ENCODE measurements at places on chromosomes 7 and 10.

- no peak for DNase-seq
Observed at GRCh38 chr7:116534790-116535189, 10.0 kb downstream of the CAV1 start.

DNA sequence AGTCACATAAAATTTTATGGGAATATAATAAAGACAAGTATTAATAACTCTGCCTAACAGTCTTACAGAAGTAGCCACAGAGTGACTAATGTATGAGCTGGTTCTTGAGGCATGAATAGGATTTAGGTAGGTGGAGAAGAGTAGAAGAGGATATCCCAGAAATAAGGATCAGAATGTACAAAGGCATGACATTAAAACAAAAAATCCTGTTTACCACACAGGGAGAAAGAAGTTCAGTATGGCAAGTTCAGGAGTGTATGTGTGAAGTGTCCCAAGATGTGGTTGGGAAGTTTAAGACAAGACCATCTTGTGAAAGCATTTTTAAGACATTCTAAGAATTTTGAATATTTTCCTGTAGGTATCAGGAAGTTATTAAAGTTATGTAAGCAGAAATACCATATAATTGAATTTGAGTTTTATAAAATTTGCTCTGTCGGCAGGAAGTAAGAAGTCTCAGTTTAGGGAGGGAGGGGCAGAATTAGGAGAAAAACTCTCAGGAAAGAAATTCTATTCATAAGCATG is 64.7 kb upstream of the CAV2 start:
- DNase-seq: no peak

DNA sequence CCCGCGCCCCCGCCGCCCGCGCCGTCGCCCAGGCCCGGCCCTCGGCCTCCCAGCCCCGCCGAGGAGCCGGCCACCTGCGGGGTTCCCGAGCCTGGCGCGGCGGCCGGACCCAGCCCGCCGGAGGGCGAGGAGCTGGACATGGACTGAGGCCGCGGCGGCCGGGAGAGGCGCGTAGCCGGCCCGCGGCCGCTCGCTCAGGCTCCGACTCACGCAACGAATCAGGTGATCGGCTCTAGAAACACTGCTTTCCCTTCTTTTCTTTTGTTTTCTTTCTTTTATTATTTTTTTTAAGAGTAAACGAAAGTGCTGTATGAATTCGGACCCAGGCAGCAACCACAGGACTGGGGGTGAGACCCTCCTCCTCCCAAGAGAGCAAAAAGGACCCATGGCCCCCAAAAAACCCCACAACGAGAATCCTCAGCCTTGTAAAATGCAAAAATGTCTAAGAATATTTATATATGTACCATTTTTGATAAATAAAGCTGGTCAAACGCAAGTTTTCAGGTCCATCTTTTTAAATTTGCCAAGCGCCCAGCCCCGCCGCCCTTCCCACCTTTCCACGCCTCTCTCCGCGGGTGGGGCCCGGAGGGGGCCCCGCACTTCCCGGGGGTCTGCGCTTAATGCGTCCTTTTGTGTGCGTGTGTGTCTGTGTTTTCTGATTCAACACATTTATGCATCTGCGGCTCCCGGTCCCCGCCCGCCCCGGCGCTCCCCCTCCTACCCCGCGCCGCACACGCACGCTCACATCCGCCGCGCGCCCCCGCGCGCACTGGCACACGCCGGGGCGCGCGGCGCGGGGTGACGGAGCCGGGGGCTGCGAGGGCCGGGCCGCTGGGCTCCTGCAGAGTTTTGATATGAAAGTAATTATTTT is 4.4 kb downstream of the UNCX start:
- no peak for DNase-seq

GRCh38 chr10:73413108-73413527 is 740 bp downstream of the ANXA7 start:
- DNase-seq: no peak

DNA sequence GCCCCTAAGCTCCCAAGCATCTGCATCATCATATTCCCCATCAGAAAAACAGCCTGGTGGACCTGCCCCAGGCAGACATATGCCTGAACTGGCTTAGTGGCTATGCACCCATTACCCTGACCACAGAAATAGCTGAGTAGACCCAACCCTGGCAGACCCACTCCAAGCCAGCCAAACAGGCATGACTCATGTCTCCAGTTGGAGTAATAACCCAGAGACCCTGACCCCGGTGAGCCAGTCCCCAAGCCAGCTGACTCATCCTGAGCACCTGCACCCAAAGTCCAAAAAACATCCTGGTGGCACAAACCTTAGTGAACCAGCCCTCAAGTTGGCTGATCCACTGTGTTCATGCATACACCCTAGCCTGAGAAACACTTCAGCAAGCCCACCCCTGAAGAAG is 555.9 kb downstream of the GRID1 start:
- DNase-seq: no peak

GRCh38 chr10:115001506-115002381 is 63.7 kb downstream of the TRUB1 start:
- no peak for DNase-seq
